ENCODE measurements at places on chromosomes 4 and X.

DNA sequence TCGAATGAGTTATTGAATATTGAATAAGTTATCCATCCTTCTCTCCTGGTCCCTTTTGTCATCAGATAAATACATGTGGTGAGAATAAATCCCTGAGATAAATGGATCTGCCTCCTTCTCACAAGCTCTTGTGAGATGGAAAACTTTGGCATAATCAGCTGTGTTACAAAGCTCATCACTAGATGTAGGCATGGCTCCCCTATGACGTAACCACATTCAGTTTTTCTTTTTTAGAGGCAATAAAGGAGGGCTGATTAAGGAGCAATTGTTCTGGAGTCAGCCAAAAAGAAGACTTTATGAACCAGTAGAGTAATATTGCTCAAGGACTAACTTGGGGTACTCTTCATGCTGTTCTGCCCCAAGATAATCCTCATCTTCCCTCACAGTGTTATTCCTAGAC lies 90.5 kb upstream of the GATB start:
- DNase-seq: no peak

- DNase-seq: peak; percentile 53
These were observed 111.5 kb downstream of the AFAP1 start for GRCh38 chr4:7828011-7828720.

GRCh38 chr4:140046543-140046942 lies 107.4 kb downstream of the MAML3 start:
- DNase-seq: no peak

- DNase-seq: no peak
These were observed 192.4 kb upstream of the AR start for GRCh38 chrX:67351411-67351810.

DNA sequence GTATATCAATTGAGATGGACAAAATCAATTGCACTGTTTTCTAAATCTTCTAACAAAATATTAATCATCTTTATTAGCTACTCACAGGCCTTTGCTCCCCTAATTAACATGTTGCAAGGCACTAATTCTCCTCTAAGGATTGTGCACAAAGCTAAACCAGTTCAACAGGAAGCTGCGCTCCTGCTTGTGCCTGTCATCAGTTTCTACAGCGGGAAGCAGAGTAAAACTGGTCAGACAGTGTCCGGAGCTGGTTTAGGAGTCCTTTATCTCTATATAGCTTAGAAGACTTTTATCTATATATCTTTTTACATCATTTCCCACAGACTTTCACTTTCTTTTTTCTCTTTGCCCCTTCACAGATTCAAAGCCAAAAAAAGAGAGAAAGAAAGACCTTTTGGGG lies 79.1 kb downstream of the ELOVL6 start:
- no peak for DNase-seq

All from stimulated activated CD4-positive, alpha-beta T cell treated with anti-CD3 and anti-CD28 coated beads, Interleukin-4, amount 100 ng/mL, for 4 hours (primary cell).